NCI-H526 (cell line): ENCODE measurements at places on chromosomes 12 and 14.

- DNase-seq, result no peak
Observed at GRCh38 chr14:72333357-72333756, 401.1 kb downstream of the RGS6 start.

- no peak for DNase-seq
Observed at GRCh38 chr12:31756977-31757420, 28.2 kb upstream of the AMN1 start.

- DNase-seq, result no peak
Observed at GRCh38 chr12:110312581-110313360, 31.7 kb downstream of the ATP2A2 start.

DNA sequence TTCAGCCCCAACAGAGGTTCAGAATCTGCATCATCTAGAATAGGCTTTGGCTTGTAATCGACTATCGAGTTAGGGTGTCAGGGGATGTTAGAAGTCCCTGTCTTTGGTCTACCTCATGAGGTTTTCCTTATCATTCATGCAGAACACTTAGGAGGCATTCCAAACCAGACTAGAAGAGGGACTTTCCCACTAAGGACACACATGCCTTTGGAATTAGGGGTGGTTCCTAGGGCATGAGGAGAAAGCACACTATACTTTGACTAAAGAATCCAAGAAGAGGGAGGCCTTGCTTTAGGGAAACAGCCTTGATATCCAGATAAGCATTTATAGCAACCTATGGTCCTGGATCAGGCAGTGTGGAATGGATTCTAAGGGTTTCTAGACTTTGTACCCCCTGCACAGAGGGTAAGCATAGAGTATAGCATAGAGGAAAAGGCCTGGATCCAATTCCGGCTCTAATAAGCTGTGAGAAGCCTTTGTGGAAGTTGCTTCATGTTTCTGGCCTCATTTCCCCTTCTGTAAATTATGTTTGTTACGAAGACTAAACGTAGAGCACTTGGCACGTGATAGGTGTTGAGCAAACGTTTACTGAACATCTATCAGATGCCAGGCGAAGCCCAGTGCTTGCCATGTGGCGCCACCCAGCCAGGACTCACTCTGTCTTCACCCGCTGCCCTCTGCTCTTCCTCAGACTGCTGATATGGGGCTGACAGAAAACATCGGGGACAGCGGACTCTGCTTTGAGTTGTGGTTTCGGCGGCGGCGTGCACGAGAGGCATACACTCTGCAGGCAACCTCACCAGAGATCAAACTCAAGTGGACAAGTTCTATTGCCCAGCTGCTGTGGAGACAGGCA is 13.2 kb downstream of the ZNF219 start:
- no peak for DNase-seq

DNA sequence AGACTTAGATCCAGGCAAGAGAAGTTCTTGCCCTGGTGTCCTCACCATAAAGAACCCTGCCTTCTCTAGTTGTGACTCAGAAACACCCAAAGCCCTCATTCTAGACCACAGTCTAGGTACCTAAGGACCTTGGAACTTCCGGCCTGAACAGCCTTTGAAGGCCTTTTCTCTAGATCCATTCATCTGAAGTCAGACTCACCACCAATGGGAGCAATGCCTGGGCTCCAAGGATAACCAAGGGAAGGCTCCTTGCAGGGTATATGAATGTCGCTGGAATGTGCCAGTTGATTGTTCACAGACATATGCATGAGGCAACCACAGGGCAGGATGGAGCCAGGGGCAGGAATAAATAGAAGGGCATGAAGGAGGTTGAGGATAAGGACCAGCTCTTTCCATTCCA is 86.3 kb downstream of the PLCZ1 start:
- no peak for DNase-seq

DNA sequence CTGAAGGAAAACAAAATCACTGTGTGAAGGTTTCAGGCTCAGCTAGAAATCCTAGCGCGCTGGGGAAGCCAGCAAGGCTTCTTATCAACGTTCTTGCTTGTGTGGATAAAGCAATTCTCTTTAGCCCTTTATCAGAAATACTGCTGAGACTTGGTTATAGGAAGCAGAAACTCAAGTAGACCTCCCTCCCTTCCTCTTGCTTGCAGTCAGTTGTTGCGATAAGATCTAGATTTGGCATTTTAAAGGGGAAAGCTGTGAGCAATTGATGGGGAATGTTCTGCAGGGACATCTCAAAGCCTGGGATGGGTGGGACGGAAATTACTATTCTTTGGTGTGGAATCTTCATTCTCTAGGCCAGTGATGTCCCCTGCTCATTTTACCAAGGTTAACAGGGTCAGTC is 76.4 kb upstream of the ANO4 start:
- no peak for DNase-seq

DNA sequence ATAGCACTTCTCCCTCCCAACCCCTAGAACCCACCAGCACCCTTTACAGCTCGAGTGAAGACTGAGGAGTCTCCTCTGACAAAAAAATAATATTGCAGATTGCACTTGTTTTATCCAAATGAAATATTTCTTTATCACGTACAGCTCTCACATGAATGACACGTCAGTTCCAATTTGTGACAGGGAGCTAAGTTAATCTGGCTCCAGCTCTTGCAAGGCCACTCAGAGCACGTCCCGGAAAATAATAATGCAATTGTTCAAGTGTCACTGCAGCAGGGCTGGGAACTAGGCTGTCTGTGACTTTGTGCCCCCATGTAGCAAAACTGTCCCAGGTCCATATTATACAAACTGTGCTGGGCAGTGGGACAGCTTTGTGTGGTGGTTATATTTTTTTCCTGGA is 539.6 kb downstream of the VRK1 start:
- DNase-seq, result no peak

DNA sequence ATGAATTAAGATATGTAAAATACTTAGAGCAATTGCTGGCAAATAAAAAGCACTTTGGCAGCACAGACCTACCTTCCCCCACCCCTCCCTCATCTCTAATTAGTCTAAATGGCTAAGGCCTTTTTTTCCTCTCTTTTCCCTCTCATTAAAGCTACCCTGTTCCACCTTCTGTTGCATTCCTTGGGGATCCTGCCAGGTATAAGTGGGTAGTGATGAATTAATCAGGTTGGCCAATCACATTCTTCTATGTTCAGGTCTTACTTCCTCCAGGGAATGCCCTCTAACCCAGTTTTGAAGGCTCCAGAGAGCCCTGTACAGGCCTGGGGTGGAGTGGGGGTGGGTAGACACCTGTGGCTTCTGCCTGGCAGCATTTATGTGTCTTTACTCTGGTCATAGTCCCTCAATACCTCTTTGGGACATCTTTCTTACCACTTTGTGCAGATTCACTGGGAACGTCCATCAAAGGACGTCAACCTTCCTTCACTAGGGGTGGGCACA is 28.4 kb downstream of the HSPB8 start:
- DNase-seq, result no peak

DNA sequence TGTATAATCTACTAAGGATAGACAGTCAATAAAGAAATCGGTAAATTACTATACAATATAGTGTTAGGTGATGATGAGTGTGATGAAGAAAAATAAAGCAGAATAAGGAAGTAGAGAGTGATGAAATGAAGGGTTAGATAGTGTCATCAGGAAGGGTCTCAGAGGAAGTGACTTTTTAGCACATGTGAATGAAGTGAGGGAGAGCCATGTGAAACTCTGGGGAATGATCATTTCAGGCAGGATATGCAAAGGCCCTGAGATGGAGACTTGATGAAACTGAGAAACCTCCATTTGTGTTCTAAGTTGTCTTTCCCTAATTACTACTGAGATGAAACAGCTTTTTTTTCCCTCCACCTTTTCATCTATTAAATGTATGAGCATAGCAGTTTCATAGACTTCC is 19.4 kb upstream of the GNPTAB start:
- DNase-seq, result no peak

DNA sequence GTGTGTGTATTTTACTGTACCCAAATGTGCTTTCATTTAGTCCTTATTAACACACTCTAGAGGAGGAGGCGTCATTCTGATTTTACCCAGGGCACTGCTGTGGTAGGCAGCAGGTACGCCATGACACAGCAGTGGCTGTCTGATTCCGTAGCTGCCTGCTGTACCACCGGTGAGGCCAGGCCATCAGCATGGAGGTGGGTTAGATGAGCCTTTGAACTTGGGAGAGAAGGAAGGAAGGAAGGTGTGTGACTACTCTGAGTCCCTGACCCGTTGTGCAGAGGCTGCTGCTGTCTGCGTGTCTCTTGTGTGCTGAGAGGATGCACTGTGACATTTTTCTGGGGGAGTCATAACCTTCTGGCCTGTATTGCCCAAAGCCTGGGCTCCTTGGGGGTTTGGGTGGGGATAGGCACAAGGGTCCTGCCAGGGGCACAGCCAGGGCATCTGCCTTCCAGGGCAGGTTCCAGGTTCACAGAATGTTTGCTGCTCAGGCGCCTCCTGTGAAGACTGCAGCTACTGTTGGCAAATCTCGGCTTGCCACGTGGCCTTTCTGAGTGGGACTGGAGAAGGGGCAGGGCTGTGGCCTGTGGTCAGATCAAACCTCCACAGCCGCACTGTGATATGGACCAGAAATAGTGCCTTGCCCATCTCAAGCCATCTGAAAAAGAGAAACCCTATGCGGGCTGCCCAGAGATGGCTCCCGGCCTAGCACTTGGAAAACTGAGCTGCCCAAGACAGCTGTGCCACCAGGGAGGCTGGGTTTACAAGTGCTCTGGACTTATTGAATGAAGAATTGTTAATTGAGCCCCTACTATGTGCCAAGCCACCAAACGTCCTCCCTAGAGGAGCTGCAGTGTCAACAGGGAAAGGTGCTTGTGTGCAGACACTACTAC is 47.1 kb downstream of the MLXIP start:
- no peak for DNase-seq
